ENCODE measurements at places on chromosomes 6 and 20.

DNA sequence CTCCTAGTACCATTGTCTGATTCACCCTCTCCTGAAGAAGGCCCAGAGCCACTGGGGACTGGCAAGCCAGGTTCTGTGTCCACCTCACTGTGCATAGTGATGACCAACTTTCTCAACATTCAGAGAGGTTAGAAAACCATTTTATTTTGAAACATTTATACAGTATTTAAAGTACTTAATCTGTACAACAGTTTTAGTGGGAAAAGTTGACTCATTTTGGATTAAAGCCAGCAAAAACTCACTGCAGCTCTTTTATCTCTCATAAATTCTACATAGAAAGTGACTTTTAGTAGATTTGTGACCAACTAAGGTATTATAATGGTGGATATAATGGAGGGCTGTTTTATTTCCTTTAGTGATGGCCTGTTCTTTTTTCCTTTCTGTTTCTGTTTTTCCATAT lies 9.7 kb downstream of the TULP4 start:
- DNase-seq: no peak

- DNase-seq: no peak
Measured at GRCh38 chr6:47106216-47106615, 64.1 kb upstream of the ADGRF1 start.

- peak; percentile 26 for DNase-seq
Measured at GRCh38 chr20:25242231-25242630, 5.7 kb upstream of the PYGB start.

DNA sequence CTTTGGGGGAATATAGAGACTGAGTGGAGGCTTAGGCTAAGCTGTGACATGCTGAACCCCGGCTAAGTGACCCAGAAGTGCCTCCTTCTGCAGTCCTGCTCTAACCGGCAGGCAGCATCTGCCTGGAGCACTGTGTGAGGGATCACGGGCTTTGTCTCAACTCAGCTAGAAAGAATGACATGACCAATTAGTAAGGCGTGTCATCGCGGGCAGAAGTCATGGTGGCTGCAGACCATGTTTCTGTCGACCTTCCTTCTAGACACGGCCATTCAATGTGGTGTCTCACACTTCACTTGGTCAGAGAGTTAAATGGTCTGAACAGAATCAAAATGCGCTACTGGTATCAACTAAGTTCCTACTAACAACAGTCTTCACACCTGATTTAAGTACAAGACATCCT lies 35.0 kb downstream of the HUS1B start:
- no peak for DNase-seq

DNA sequence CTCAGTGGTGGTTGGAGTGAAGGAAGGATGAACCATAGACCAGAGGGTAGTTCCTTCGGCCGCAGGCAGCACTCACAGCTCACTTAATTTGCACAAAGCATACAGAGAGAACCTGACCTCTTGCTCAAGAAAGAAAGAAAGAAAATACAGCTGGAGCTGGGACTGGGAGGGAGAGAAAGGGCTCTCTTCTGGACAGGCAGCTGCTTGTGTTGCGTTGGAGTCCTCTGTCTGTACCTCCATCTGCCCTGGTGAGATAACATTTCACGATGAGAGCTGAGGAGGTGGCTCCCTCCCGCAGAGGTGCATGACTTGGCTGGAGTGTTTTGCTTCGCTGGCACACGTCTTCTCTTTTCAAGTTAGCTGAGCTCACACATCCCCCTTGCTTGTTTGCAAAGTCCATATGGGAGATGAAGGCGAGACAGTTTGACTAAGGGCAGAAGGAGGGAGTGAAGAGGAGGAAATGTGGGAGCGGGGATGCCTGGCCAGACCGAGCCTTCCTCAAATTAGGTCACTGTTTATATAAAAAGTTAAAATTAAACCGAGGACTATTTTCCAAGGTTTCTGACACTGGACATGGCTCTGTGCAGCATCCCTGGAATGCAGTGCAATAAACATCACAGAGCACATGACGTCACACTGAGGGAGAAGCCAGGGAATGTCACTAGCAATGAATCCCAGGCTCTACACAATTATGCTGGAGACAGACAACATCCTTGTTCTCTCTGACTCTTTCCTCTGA lies 359.4 kb downstream of the CD83 start:
- no peak for DNase-seq

- no peak for DNase-seq
Measured at GRCh38 chr6:81608776-81609175, 143.7 kb downstream of the TENT5A start.

- peak; percentile 86 for DNase-seq
Measured at GRCh38 chr6:68343901-68344300, 291.2 kb upstream of the ADGRB3 start.

- DNase-seq: no peak
Measured at GRCh38 chr6:56022678-56023077, 147.3 kb upstream of the BMP5 start.

- DNase-seq: peak; percentile 91
Measured at GRCh38 chr6:39088331-39088730, 26.7 kb downstream of the SAYSD1 start.

DNA sequence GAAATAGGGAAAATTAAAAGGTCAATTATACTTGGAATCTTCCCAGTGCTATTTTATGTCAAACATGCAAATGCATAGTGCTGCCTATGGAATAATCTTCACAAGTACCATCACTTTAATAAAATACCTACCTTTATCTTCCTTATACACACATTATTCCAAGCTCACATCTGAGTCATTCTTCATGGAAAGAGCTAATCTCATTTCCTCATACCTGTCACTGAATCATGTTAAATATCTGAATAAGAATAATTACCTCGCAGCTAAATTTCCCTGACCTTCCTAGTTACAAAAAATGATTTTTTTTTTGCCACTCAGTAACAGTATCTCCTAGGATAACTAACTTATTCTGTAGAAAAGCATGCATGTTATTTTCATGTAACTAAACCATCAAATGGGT lies 661.4 kb upstream of the HS3ST5 start:
- DNase-seq: no peak

DNA sequence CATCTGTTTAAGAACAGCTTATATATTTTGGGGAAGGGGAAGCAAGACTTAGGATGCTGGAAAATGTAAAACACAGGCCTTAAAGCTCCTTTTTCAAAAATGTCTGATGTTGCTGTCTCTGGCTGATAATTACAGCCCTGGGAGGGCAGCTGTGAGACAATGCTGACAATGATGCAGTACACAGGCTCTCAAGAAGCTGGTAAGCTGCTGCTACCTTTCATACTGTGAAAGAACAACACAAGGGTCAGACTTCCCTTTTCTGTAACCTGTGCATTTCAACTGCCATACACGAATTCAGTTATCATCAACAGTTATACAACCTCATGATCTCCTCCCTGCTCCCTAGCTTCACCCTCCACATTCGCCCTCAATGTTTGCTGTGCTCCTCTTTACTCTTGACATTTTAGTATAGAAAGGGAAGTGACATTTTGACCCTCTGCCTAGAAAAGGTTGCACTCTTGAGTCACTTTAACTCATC lies 25.2 kb downstream of the MAP7 start:
- DNase-seq: peak; percentile 60

DNA sequence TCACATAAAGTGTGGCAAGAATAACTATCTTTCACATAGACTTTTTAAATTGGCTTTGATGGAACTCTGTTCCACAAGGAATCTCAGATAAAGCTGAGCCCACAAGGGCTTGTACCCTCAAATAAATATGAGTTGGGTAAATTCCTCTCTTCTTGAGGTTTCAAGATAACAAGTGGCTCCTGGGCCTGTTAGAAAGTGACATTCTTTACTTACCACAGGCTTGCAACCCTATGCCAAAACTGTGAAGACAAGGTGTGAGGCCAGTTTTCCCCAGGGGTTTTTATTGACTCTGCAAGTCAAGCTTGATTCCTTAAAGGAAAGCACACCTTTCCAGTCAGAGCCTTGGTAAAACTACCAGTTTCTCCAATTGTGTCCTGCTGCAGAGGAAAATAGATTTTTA lies 664.8 kb upstream of the GJE1 start:
- peak; percentile 43 for DNase-seq

GRCh38 chr6:15317934-15318902 lies 72.3 kb downstream of the JARID2 start:
- peak; percentile 61 for DNase-seq

DNA sequence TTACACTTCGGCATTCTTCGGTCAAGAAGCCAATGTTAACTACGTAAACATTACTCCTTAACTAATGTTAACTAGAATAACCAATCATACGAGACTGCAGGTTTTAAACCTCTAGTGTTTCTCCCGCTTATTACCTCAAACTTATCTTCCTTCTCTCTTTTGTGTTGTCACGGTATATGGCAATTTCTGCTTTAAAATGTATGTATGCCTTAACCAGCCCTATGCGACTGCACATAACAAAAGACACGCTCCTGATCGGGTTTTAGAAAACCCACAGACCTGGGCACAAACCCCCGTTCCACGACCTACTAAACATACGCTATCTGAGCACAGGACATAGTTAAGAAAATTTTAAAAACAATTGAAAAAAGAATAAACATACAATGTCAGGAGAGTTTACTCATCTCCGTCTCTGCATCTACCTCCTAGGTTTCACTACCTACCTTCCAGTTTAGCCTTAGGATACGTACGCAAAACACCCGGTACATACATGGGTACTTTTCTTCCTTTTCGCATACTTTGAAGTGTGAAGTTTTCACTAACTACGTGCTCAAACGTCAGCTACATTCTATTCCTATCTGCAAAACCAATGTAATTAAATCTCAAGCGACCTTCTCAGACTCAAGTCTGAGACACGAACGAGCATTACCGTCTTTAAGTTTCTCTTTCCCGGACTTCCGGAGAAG lies 1.1 kb downstream of the CD164 start:
- DNase-seq: no peak

GRCh38 chr6:16420337-16420714 lies 181.9 kb downstream of the GMPR start:
- no peak for DNase-seq

DNA sequence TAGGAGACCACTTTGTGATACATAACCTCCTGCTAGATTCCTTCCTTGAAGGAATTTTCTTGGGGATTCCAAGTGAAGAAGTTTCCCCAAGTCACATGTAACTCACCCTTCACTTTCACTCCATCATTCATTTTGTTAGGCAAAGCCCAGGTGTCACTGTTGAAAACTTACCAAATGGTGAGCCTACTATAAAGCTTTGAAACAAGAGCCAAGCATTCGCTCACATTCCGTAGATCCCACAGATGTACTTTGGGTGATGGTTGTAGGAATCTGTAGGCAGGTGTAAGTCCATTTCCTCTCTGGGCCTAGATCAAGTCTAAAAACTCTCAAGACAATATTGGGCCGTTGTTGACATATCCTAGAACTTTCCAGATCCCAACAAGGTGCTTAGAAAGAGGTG lies 74.1 kb downstream of the PRDM1 start:
- DNase-seq: no peak

GRCh38 chr6:146850981-146851380 lies 252.2 kb downstream of the ADGB start:
- DNase-seq: no peak

DNA sequence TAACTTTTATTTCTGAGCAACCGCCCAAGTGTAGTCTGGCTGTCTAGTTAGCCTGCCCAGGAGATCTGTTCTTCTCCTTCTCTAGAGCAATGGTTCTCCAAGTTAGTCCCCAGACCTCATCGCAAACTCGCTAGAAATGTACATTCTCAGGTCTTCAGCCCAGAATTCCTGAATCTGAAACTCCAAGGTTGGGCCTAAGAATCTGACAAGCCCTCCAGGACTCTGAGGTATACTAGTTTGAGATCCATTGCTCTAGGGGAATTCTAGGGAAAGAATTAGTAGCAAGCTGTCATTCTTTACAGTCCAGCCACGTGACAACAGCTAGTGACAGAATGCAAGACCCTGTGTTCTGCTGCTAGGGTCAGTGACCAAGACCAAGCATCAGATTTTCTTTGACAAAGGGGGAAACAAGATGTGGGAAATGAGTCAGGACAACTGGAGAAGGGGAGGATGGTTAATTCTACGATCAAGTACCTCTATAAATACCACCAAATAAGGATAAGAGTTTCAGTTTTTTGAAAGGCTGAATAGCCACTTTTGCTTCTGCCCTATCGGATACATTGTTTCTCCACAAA lies 5.8 kb downstream of the UBE2V1 start:
- no peak for DNase-seq

GRCh38 chr6:20929283-20929682 lies 395.0 kb downstream of the CDKAL1 start:
- DNase-seq: no peak

DNA sequence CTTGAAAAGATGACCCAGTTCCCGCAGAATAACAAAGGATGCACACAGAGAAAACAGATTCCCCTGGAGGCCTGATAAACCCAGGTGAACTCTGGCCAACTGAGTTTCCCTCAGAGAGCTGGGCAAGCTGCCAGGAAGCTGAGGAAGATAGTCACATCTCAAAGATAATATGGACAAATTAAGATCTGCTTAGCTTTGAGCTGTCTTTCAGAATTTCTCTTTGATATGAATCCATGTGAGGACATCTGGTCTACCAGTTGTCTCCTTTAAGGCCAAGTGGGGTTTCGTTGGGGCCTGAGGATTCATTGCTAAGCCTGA lies 59.5 kb downstream of the ID4 start:
- no peak for DNase-seq

DNA sequence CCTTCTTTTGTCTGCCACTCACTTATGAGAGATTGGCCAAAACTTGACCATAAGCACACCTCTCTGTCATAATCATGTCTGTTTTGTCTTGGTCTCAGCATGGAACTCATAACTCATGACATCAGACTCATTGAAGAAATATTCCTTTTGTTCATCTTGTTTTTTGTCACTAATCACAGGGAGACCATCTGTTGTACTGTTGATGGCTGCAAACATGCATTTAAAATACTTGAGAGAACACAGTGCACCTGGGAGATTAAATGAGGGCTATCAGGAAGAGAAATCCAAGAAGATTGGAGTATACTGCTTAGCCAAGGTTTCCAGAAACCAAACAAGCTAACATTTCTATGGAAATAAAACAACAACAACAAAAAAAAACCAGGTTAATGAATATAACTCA lies 689.7 kb downstream of the EPM2A start:
- DNase-seq: no peak

DNA sequence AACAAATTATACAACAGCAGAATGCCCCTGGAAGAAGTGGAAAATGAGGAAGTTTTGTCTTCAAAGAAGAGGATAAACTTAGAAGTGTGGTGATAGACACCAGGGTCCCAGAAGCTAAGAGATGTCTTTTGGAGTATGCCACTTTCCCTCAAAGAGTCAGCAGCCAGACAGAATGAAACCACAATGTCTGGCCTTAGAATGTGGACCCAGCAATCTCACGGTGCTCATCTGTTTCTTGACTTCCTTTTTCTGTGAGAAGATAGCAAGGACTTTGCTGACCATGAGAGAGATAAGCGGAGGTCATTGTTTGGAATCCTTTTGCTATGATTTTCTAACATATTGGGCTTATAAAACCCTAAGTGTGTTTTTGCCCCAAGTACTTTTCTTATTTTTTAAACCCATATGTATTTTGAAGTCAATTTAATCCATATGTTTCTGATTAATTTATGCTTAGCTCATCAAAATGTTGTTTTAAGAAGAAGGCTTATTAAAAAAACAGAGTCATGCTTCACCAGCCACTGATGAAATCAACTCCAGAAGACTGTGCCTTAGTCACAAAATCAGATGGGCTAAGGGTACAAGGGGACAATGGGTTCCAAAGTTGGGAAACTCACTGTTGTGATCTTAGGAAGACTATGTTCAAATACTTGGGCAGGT lies 451.2 kb upstream of the JAG1 start:
- no peak for DNase-seq

All from endodermal cell (in vitro differentiated cells).